ENCODE measurements at places on chromosomes 3 and 15.

DNA sequence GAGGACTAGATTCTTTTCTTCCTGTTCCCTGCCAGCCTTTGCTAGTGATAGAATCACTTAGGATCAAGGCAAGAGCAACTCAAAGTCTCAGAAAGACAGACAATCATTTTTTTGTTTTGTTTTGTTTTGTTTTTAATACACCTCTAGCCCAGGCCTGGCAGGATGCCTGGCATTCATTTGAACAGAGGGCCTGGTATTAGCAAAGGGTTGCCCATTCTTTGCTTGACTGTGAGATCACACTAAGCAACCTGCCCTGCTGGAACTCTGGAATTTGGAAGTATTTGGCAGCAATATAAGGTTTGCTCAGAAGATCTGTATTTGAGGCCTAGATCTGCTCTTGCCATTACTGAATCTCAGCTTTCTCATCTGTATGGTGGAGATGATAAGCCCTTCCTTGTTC lies 21.8 kb upstream of the ATP13A5 start:
- no peak for DNase-seq

DNA sequence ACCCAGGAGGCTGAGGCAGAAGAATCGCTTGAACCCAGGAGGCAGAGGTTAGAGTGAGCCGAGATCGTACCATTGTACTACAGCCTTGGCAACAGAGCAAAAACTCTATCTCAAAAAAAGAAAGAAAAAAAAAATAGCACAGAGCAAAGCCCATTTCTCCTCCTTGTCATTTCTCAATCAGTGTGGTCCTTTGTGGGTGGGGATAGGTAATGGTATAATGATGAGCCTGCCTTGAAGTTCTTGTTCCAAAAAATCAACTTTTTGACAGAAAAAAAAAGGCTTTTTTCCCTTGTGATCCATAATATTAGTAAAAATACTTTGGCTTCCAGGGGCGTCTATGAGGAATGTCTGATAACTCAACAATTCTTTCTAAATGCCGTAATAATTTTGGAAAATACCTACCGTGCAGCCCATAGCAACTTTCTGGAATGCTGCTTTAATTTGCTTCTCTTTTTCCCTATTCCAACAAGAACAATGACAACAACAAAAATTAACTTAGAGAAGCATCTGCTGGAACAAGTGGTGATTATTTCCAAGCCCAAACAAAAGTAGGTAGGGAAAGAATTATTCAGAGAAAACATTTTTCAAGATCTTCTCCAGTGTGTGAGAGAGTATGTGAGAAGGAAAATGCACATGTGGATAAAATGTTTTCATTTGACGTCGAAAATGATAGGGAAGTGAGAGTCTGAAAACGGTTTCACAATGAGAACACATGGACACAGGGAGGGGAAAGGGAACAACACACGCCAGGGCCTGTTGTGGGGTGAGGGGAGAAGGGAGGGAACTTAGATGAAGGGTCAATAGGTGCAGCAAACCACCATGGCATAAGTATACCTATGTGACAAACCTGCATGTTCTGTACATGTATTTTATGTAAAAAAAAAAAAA lies 337.8 kb downstream of the RBMS3 start:
- DNase-seq = no peak

GRCh38 chr3:32111560-32111959 lies 5.1 kb downstream of the GPD1L start:
- DNase-seq = no peak

DNA sequence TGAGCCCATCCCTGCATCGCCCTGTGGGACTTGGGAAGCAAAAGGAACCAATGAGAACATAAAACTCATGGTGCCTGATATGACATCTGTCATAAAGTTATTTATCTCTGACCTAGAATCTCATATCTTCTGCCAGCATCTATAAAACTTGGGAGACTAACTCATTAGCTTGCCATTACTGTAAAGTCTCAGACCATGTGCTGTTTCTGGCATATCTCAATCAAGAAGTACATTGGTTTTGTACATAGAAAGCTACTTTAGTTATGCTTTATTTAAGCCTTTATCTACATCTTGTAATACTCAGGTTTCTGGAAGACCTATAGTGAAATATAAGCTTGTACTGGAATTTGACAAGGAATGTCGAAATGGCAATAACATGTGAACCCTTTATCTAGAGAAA lies 112.5 kb downstream of the ZNF385D start:
- no peak for DNase-seq

DNA sequence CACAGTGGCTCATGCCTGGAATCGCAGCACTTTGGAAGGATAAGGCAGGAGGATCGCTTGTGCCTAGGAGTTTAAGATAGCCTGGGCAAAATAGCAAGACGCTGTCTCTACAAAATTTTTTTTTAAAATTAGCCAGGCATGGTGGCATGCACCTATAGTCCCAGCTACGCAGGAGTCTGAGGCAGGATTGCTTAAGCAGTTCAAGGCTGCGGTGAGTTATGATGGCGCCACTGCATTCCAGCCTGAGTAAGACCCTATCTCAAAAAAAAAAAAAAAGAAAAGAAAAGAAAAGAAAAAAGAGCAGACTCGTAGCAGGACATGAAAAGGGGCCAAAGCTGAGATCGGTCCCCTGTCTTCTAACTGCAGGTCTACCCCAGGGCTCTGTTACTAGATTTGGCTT lies 18.9 kb downstream of the SRGAP3 start:
- DNase-seq = no peak

- peak; percentile 19 for DNase-seq
Measured at GRCh38 chr3:194640829-194641228, 7.6 kb upstream of the TMEM44 start.

DNA sequence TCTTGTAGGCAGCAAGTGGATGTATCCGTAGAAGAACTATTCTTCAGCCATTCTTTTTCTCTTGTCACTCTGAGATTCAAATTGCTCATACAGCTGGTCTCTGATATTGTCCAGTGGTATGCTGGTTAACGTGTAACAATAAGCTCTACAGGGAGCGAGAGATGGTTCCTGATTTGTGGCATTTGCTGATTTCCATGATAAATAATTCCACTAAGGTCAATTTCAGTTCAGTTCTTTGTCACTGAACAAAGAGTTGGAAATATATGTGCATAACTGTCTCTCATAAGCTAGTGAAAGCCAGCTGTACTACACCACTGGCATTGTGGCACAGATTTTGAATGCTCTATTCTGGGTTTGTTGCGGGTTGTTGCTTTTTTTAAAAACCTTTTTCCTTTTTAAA lies 131.7 kb downstream of the MTHFS start:
- no peak for DNase-seq

- DNase-seq = no peak
Measured at GRCh38 chr3:140077406-140077805, 142.4 kb downstream of the CLSTN2 start.

DNA sequence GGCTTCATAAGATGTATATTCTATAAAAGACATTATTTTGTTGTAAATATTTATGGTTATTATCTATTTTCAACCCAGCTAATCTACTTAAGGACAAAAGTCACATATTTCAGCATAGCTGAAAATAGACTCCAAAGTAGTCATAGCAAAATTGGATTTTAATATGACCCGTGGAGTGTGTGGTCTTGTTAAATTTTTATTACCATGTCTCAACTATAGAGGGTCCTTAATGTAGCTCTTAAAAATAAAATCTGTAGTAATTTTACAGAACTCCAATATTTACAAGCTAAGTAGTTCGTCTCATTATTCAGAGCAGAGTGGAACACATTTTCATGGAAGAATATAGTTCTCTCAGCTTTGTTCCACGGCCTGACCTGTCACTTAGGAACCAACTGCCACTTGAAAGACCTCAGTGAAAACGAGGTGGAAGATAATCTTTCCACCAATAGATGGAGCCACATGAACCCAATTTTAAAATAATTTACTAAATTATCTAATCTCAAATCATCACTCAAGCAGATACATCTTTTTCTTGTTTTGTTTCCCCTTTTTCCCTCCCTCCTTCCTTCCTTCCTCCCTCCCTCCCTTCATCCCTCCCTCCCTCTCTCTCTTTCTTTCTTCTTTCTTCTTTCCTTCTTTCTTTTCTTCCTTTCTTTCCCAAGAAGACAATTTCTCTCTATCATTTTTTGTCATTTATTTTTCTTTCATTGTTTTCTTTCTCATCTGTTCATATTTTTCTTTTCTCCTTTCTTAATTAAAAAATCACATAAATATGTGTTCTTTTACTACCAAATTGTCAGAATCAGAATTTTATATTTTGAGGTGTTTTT lies 97.2 kb downstream of the CLDN1 start:
- no peak for DNase-seq

DNA sequence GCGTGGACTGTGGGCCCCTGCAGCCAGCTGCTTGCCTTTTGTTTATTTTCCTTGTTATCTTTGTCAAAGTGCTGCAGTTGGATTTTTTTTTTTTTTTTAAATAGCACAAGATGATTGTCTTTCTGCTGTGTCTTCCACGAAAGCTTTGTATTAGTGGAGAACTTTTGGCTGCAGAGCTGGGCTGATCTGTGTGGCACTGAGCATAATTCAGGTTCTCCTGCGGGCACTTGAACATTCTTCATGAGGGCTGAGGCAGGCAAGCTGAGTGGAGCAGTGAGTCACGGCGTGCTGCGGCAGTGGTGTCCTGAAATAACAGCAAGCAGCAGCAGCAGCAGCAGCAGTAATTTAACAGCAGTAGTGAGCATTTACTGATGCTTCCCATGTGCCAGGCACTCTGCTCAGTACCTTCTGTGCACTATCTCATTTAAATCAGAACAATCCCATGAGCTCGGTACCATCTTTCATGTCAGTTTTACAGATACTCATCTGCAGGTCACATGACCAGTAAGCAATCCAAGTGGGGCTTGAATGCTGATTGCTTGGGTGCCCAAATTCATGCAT lies 45.8 kb downstream of the MITF start:
- DNase-seq = no peak

DNA sequence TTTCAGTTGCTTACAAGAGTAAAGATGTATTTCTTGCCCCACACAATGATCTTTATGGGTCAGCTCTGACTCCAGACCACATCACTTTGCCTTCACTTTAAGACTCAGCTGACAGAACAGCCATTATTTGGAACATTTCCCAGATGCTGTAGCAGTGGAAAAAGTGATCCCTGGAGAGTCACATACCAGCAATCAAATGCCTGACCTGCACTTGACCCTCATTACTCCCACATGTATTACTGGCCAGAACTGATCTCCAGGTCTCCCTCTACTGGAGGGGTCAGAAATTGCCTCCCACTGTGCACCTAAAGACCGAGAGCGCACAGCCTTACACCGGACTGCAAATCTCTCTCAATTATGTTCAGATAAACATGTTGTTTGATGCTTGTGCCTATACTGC lies 88.6 kb upstream of the ZNF385D start:
- no peak for DNase-seq

DNA sequence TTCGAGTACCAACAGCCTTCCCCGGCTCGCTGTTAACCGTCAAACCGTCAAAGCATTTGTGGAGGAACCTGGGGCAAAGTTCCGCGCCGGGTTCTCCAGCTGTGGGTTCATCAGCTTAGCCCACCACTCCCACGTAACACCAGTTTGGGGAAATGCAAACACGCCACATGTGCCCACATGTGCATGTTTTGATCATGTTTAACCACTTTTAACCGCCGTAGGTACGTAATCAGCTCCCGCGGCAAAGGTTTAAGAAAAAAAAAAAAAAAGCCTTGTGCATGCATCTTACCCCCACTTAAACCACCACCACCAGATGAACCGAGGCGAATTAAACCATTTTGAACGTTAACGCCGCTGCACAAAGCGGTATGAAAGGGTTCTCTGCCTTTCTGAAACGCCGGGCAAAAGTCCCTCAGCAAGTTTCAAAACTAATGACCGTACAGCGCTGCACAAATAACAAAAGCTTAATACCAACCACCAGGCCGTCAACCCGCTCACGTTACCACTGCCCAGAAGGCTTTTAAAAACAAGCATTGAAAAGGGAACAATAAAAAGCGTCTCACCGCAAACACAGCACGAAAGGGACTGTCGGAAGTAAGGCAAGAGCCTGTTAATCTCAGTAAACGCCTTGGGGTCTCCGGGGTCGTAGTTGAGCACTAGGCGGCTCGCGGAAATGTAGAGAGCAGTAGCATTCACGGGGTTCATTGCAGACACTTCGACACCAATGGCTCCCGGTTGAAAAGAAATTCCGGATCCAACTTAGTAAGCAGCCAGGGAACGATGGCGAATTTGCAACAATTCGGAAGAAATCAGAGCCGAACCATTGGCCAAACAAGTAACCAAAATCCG lies 1.5 kb downstream of the MSL2 start:
- DNase-seq = peak; percentile 66

DNA sequence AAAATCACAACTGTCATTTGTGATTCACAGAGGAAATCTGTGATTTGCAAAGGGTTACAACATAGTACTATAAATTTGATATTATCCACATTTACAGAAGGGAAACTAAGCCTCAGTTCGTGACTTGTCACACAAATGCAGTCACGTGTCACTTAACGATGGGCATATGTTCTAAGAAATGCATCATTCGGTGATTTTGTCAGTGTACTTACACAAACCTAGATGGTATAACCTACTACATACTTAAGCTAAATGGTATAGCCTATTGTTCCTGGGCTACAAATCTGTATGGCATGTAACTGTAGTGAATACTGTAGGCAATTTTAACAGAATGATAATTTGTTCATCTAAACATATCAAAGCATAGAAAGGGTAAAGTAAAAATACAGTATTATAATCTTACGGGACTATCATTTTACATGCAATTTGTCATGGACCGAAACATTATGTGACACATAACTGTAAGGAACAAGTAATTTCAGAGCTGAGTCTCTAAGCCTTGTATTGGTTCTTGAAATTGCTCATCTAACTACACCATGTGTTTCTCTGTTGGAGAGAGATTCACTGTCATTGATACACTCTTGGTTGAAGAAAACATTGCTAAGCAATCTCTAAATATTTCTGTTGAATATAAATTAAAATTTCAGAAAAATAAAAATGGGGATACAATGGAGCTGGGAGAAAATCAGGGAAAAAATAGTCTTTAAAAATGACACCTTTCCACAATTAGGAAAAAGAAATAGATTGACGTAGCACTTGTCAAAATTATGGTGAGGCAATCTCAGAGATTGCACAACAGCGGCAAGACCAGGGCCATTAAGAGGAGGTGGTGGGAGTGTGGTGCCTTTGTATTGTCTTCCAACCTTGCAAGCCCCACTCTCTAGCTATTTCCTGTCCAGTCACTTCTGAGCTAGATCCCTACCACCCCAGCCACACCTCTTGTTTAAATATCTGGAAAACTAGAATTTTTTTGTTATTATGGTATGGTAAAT lies 645.8 kb upstream of the TBL1XR1 start:
- no peak for DNase-seq

Data from stimulated activated CD8-positive, alpha-beta memory T cell treated with anti-CD3 and anti-CD28 coated beads, Interleukin-2, amount 100 ng/mL, for 48 hours (primary cell).